ENCODE measurements at places on chromosomes 3 and 15.

GRCh38 chr3:138941259-138941885 is 5.6 kb downstream of the FOXL2 start:
- peak; percentile 63 for DNase-seq

DNA sequence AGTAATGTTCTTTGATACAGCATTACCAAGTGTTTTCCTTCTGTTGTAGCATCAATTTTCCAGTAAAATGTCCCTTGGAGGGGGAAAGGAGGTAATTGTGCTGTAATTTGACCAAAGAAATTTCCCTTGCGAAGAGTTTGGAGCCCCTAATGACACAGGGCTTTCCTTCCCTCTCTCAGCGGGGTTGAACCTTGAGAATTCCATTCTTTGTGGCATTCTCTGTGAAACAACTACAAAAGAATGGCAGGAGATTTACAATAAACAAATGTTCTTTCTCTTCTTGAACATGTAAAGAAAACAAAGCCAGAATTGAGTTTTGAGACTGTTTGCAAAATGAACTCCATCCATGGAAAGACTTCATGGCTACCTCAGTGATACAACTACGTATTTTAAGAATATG is 53.4 kb downstream of the SIDT1 start:
- DNase-seq = no peak

- no peak for DNase-seq
Observed at GRCh38 chr3:73405853-73406252, 218.9 kb downstream of the PDZRN3 start.

- DNase-seq = no peak
Observed at GRCh38 chr15:60548101-60548500, 69.2 kb upstream of the ICE2 start.

GRCh38 chr3:152583963-152584362 is 251.0 kb upstream of the P2RY1 start:
- no peak for DNase-seq

DNA sequence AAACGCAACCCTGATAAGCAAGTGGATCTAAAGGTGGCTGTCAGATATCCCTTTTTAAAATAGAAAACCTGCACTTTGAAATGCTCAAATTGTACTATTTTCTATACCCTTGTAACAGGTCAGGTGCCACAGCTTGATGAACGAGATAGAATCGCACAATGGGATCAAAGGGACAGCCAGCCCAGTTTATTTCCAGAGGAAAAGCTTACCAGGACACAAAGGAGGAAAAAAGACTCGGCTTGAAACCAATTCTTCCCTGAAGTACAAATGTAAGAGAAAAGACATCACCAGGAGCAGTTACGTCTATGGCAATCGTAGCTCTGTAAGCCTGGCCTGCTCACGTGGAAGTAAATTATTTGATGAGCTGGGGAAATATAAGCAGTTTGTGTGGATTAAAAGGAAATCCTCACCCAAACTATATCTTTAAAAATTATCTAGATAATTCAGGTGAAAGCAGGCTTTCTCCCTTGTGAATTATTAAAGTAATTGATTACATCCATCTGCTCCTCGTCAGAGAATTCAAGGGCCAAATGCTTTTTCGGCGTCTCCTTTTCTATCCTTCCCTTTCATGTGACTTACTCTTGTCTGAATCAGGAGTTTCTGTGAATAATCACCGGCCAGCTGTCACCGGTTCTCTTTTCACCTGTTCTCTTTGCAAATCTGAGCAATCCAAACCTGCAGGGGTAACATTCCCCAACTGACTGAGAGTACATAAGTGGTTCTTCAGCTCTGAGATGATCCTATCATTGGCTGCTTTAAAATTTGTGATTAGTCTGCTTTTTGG is 339.2 kb upstream of the ONECUT1 start:
- peak; percentile 98 for DNase-seq

- no peak for DNase-seq
Observed at GRCh38 chr15:41585127-41586047, 26.4 kb downstream of the TYRO3 start.

DNA sequence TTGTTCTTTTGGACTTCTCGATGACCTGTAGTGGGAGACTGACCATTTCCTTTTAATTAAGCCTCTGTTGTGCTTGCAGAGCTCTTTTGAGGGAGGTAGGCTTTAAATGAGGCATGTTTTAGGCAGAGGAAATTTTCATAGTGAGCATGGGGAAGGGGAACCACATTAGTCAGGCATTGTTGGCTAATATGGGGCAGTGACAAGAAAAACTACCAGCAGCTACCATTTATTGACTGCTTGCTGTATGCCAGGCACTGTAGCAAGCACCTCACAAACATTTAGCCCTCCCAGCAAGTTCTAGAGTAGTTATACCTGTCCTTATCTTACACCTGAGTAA is 10.9 kb downstream of the ATG7 start:
- no peak for DNase-seq

DNA sequence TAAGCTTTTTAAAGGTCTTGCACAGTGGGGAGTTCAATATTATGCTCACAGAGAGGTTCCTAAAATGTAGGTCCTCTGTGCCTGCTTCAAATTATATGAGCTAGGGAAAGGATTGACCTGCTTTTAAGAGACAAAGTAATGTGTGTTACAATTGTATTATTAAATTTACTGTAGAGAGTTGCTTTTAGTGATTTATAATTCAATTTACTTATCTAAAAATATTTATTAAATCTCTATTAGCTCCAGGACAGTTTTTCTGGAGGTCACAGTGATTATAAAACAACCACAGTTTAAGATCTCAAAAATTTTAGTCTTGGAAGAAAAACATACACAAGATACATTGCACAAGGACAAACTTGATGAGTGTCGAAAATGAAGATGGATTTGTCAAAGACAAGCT is 665.7 kb upstream of the ARPP21 start:
- DNase-seq = no peak

- DNase-seq = no peak
Observed at GRCh38 chr3:131143802-131144201, 117.1 kb downstream of the NEK11 start.

GRCh38 chr3:89198591-89198990 is 91.2 kb downstream of the EPHA3 start:
- no peak for DNase-seq

DNA sequence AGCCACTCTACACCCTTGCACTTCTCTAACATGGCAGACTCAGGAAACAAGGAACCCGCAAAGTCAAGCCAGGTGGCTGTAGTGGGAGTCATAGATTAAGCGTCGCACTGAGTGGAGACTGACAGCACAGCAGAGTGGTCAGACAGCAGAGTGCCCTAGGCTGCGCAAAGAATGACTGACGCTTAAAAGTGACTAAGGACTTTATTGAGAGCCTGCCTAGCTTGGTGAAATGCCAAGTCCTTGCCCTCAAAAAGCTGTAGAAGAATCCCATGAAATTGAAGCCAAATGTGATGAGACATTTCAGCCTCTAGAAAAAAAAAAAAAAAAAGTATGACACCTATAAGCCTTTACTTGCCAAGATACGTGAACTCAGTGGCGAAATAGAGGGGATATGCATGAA is 30.2 kb downstream of the NCEH1 start:
- DNase-seq = no peak

GRCh38 chr3:112667599-112667998 is 26.7 kb upstream of the CCDC80 start:
- DNase-seq = no peak

DNA sequence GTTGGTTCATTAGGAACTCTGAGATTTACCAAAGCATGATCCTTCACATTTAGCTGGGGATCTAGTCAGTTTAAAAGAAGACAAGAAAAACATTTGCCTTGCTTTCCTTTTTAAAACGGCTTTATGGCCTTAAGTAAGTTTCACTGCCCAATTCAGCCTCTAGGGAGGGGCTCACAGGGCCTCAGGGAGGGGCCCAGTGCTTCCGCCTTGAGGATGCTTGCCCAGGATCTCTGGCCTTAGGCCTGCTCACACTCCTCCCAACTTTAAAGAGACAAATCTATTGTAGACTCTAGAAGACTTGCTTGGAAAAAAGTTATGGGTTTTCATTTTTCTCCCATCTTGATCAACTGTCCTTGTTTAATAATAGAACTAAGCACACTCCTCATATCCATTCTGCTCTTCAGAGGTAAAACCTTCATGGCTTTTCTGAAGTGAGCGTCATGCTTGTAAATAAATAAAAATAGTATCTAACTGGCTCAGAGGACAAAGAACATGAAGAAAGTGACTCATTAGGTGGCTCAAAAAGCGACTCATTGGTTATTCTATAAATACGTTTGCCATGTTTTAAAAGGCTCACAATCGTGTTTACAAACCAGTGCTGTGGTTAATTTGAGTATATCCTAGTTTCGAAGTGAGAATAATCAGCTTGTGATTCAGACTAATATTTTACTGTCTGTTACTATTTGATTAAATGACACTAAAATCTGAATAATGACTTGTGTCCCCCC is 13.7 kb downstream of the PDHB start:
- DNase-seq = no peak

- DNase-seq = no peak
Observed at GRCh38 chr3:155302891-155303290, 9.4 kb upstream of the STRIT1 start.

- DNase-seq = no peak
Observed at GRCh38 chr3:123791073-123791370, 93.1 kb downstream of the MYLK start.

GRCh38 chr3:170622369-170623159 is 36.7 kb upstream of the SLC7A14 start:
- peak; percentile 99 for DNase-seq

- no peak for DNase-seq
Observed at GRCh38 chr15:62783303-62783957, 259.1 kb upstream of the TPM1 start.

DNA sequence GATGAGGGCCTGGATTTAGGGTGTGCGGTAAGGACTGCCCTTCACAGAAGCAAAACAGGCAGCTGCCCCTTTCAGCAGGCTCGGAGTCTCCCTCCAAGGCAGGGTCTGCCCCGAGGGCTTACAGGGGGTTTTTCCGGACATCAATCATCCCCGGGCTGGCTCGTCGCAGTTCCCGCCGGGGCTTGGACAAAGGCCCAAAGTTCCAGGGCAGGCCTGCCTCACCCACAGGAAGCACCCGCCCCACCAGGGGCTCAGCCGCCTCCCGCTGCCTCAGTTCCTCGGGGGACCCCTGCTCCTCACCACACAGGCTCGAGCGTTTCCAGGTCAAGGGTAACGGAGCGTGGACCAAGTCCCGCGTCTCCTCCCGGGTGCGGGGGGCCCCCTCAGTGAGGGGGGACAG is 27.0 kb downstream of the KIF7 start:
- DNase-seq = no peak

DNA sequence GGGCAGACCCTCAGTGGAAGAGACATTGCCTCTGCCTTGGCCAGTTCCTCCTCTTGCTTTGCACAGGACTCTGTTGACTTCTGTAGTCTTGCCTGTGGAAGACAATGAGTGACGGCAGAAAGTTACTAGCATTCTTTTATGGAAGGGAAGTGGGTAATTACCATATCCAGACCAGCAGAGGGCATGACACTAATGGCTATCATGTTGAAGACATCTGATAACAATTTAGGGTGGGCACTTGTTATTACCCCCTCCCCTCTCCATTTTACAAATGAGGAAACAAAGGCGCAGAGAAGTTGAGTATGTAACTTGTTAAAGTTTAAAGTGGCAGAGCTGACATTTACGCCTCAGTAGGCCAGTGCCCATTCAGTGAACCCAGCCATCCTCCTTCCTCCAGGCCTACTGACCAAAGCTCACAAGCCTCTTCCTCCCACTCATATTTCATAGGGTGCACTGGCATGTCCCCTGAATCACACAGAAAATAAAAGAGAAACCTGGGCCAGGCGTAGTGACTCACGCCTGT is 48.2 kb upstream of the FMN1 start:
- DNase-seq = peak; percentile 5

- no peak for DNase-seq
Observed at GRCh38 chr3:106063909-106064308, 195.1 kb upstream of the CBLB start.

DNA sequence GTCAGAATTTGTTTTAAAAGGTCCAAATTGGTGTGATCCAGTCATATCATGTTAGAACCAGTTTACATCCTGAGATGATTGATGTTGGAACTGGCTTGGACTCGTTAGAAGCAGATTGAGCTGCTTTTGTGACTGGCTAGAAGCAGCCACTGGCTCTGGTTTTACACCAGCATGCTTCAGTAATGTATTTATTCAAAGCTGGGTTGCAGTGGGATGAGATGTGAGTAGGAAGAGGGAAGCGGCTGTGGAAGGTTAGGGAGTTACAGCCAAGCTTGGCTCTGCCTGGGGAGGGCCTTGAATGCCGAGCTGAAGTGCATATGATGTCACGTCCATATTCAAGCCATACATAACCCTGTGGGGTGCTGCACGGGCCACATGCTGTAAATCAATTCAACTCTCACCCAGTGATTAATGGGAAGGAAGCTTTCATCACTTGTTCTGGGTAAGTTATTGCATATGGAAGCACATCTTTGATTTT is 104.0 kb upstream of the SMAD3 start:
- no peak for DNase-seq

- DNase-seq = no peak
Observed at GRCh38 chr3:116238846-116239565, 206.3 kb downstream of the LSAMP start.

GRCh38 chr3:14146381-14147065 is 21.7 kb downstream of the TMEM43 start:
- DNase-seq = no peak

DNA sequence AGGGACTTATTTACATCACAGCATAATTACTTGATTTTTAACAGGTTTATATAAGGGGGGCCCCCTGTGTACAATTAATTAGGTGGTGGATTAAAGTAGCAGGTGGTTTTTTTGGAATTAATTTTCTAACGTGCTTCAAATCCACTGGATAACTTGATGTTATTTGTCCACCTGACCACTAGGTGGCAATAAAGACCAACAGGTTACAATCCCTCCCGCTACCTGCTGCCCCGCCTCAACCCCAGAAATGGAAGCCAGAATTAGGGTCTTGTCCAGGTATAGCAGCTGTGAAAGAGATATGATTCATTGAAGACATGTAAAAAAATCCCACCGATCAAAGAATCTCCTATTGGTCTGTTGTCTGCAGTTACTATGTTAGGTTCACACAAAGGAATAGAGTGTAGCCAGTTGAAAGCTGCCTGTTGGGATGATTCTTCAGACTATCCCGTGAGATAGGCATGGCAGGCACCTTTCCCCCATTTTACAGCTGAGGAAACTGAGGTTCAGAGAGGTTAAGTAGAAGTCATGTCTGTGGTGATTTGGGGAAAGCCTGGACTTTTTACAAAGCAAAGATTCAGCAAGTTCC is 44.0 kb downstream of the MFSD1 start:
- DNase-seq = no peak

Data from NCI-H524 (cell line).